Natural killer cell (primary cell): ENCODE measurements at places on chromosomes 4 and X.

DNA sequence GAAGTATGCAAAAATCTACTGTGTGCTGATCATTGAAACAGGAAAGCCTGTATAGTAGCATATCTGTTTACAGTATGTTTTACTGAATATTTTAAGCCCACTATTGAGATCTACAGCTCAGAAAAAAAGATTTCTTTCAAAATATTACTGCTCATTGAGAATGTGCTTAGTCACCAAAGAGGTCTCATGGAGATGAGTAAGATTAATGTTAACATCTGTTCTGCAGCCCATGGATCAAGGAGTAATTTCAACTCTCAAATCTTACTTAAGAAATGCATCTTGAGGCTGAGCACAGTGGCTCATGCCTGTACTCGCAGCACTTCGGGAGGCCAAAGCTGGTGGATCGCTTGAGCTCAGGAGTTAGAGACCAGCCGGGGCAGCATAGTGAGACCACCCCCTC lies 3.3 kb downstream of the RNF4 start:
- no peak for DNase-seq

DNA sequence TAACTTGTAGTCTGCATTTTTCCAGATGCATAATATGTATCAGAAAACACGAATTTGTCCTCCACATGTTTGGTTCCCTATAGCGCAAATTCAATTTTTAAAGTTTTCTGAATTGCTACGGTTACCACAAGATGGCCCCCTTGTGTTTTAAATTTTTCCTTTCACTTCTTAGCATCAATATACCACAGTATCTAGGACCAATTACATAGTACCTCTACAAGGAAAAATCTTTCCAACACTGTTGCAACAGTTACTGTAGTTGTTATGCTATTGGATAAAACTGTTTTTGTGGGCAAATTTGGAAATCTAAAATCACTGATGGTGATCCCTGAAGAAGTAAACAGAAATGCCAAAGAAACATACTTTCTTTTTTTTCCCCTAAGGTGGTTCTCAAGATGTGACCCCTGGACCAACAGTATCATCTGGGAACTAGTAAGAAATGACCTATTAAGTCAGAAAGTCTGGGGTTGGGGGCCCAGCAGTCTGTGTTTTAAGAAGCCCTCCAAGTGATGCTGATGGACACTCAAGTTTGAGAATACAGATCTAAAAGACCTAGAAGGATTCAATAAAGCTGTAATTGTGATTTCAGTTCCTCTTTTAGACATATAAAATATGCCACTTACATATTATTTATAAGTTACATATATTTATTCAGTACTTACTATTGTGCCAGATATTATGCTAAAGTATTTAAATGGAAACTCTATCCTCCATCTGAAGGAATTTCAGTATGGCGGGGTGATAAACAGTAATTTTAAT lies 3.1 kb downstream of the ZGRF1 start:
- no peak for DNase-seq

- DNase-seq = no peak
Observed at GRCh38 chr4:139603576-139604410, 47.8 kb upstream of the SETD7 start.

DNA sequence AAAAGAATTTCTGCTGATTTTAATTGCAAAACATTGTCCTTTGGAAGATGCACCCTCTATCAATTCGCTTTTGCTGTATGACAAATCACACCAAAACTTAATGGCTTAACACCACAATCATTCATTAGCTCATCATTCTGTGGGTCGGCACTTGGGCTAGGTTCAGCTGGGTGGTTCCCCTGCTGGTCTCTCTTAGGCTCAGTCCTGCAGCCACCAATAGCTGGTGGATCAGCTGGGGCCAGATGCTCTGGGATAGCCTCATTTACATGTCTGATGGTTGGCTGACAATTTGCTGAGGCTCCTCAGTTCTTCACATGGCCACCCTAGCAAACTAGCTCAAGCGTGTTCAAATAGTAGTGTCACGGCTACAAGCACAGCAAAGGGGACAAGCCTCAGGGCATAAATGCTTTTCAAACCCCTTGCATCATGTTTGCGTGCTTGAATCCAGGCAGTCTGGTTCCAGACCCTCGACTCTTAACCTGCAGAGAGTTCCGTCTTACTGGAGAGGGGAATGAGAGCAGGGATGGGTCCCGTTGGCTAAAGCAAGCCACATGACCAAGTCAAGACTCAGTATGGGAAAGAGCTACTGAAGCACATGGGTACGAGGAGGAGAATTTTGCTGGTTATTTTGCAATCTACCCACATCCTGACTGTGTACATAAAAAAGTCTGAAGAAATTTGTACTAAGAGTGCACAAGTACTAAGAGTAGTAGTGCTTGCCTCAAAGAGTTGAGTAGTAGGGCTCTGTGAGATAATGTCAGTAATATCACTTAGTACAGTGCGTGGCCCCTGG lies 7.5 kb upstream of the ACSL1 start:
- DNase-seq = no peak

DNA sequence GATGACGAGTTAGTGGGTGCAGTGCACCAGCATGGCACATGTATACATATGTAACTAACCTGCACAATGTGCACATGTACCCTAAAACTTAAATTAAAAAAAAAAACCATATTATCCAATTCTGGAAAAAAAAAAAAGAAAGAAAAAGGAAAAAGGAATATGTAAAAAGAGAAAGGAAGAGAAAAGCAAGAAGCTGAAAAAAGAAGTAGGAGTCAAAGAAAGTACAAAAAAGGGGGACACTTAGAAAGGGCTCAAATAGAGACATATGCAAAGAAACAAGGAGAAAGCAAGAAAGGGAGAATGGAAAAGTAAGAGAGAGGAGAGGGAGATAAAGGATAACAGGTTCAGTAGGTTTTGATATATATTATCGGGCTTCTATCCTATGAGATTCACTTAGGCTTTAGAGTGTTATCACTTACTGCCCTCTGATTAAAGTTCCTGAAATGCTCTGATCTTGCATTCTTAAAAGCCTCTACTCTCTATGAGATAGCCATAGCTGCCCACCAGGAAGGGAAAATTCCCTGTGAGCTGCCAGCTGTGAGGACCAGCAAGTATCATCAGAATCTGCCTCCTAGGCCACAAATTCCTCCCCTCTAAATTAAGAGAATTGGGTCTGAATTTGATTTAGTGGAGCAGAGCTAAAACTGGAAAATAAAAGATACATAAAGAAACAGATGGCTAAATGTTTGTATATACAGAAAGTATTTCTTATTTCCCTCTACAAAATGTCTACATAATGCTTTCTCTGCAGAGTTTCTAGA lies 95.2 kb downstream of the AMMECR1 start:
- DNase-seq = no peak
